K562 (cell line): ENCODE measurements at places on chromosomes 2 and 18. TPM values are rescaled to one million over a fixed set of nuclear protein-coding genes. Genes with fewer than 3 reads are reported as not detected.

DNA sequence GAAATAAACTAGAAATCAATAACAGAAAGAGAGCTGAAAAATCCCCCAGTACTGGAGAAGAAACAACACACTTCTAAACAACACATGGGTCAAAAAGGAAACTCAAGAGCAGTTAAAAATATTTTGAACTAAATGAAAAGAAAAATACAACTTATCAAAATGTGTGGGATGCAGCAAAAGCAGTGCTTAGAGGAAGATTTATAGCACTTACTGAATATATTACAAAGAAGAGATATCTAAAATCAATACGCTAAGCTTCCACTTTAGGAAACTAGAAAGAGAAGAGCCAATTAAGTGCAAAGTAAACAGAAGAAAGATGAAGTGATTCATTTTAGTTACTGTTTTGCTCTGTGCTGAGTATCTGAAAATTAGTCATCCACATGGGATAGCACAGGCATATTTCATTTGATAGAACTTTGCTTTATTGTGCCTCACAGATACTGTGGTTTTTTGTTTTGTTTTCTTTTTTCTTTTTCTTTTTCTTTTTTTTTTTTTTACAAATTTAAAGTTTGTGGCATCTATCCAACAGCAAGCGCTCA, 17.0 kb downstream of the TGFA start:
- no peak for DNase-seq
- H3K27ac ChIP-seq = no peak overlapping the region
- peaks cover 10% of the 10 kb centered on the region for H3K27me3 ChIP-seq
- H3K4me1 ChIP-seq = no peaks in the 10 kb centered on the region
- H3K4me3 ChIP-seq = no peak overlapping the region

DNA sequence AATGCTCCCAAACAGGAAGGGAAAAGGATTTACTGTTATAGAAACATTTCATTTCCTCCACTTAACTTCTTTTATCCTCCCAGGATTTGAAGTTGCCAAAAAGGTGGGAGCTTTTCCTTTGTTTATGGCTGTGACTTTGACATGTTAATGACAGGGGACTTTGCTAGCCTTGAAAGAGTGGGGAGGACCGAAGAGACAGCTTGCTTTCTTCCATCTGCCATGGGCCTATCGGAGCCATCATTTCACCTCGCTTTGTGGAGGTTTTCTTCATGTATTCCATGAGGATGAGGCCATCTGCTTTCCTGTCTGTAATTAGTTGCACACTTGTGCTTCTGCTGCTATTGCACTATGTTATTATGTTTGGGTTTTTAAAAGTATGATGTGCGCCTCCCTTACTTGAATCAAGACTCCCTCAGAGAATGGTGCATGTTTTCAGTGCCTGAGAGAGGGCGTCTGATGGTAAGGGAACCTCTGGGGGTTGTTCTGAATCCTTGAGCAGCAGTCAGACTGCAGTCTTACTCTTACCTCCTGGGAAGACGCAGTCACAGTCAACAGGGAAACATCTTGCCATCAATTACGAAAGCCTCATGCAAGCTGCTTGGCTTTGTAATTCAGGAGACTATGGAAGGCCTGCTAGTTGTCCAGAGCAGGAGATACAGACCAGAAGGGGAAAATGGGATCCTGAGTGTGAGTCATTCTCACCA, 173.3 kb upstream of the MGAT5 start:
- H3K4me1 ChIP-seq = no peaks in the 10 kb centered on the region
- no peaks in the 10 kb centered on the region for H3K36me3 ChIP-seq
- H3K27ac ChIP-seq = no peak overlapping the region
- no peak for DNase-seq
- H3K27me3 ChIP-seq = peaks cover 42% of the 10 kb centered on the region

GRCh38 chr2:213764849-213765248, 480.6 kb downstream of the SPAG16 start:
- DNase-seq = no peak
- H3K27me3 ChIP-seq = no peaks in the 10 kb centered on the region
- H3K27ac ChIP-seq = no peak overlapping the region
- no peak overlapping the region for H3K4me3 ChIP-seq
- no peaks in the 10 kb centered on the region for H3K4me1 ChIP-seq
- H3K36me3 ChIP-seq = no peaks in the 10 kb centered on the region

DNA sequence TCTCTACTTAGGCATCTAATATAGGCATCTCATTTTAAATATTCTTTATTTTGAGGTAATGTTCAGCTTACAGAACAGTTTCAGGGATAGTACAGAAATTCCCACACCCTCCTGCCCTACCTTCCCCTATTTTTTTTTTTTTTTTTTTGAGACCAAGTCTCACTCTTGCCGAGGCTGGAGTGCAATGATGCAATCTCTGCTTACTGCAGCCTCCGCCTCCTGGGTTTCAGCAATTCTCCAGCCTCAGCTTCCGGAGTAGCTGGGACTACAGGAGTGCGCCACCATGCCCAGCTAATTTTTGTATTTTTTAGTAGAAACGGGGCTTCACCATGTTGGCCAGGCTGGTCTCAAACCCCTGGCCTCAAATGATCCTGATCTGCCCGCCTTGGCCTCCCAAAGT, 97.6 kb downstream of the EPB41L5 start:
- H3K27me3 ChIP-seq = 0 out of 3 replicates have a peak, but pooled peaks cover 2% of the 10 kb centered on the region
- H3K4me1 ChIP-seq = no peaks in the 10 kb centered on the region; the same call in 2 of the 3 replicates
- H3K36me3 ChIP-seq = no peaks in the 10 kb centered on the region
- DNase-seq = no peak
- H3K27ac ChIP-seq = no peak overlapping the region

DNA sequence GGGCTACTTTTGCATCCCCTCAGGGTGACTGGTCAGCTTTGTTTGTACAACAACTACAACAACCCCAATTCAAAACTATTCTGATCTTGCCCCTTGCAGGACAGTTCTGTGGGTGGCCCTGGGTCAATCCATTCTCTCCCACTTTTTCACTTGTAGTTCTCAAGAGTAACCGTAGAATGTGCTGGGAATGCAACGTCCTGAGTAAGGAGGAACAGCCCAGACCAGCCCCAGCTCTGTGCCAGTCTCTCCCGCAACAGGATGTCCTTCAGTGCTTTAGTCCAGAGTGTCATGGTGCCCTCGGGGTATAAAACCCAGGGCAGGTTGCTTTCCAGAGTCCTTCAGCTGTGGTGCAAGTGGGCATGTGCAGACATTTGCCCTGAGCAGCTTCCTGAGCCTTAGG, 22.1 kb upstream of the TEX51 start:
- H3K27ac ChIP-seq = no peak overlapping the region
- H3K27me3 ChIP-seq = peaks cover 22% of the 10 kb centered on the region; the same call in 1 of the 2 replicates
- DNase-seq = no peak

DNA sequence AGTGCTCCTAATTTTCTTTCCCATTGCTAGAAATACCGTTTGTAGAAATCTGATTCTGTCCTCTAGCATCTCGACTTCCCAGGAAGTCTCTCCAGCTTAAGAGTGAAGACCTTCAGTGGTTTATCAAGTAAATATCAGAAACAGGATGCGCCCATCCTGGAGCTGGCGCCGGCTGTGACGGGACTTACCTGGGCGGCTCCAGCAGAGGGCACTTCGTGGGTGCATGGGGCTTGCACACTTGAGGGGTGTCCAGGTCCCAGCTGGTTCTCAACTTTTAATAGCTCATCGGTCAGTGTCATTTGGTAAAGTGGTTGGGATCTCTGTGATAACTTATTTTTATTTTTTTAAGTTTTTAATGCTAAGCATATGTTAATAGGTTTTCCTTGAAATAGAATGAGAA, 167.0 kb upstream of the TPO start:
- DNase-seq = peak; percentile 4
- H3K4me1 ChIP-seq = no peaks in the 10 kb centered on the region
- H3K27me3 ChIP-seq = no peaks in the 10 kb centered on the region
- H3K27ac ChIP-seq = no peak overlapping the region
- H3K36me3 ChIP-seq = no peaks in the 10 kb centered on the region

DNA sequence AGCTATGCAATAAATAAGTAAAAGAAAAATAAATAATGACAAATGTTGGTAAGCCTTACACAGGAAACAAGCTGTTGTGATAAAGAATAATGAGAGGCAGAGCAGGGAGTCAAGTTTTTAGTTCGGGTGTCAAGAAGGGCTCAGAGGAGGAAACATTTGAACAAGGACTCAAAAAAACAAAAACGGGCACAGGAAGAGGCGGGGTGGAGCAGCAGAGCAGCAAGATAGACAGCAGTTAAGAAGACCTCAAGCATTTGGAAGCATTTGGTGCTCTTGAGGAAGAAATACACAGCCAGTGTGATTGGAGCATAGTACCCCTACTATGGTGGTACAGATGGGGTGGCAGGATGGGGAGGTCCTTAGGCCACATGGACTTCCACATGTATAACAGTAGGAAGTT, 2.8 kb downstream of the TMEM169 start:
- H3K4me3 ChIP-seq = no peak overlapping the region
- peaks cover 10% of the 10 kb centered on the region; the same call in 2 of the 3 replicates for H3K4me1 ChIP-seq
- no peaks in the 10 kb centered on the region for H3K27me3 ChIP-seq

DNA sequence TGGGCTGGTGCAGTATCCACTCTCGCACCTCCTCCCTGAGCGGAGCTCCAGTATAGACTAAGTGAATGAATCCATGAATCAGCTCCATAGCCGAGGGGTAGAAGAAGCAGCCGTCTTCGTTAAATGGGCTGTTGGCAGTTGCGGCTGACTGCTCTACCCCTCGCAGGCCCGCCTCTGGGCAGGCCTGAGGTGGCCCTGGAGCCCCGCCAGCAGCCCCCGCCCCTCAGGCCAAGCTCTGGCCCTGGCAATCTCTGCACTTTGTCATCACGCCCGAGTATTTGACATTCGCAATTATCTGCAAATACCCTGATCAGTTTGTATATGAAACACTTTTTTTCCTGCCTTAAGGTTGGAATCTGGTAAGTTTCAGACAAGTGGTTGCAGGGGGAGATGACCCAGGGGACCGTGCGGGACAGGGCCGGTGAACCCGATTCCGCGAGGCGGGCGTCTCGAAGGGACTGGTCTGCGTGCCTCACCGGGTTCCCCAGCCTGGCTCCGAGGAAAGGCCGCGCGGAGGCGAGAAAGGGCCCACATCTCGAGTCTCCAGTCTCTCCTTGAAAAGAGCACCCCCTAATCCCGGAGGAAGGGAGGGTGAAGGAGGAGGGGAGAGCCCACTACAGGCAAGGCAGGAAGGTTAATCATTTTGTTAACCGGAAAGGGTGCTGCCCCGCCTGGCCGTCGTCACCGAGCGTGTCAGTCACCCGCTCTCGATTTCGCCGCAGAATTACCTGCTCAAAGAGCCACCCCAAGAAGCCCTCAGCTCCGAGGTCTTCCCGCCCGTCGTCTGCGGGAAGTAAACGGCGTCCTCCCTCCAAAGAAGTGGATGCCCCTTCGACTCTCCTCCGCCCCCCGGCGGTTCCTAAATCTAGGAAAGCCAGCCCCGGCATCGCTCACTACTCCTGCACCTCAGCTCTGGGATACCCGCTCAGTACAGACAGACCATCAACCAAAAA, 11.1 kb upstream of the SATB2 start:
- H3K36me3 ChIP-seq = no peaks in the 10 kb centered on the region
- H3K4me1 ChIP-seq = peaks cover 21% of the 10 kb centered on the region
- no peaks in the 10 kb centered on the region for H3K27me3 ChIP-seq
- DNase-seq = no peak
- H3K27ac ChIP-seq = no peak overlapping the region

GRCh38 chr2:219471476-219472371, 27.0 kb upstream of the GMPPA start:
- no peaks in the 10 kb centered on the region for H3K27me3 ChIP-seq
- peaks cover 65% of the 10 kb centered on the region for H3K4me1 ChIP-seq
- H3K27ac ChIP-seq = no peak overlapping the region
- H3K4me3 ChIP-seq = no peak overlapping the region

DNA sequence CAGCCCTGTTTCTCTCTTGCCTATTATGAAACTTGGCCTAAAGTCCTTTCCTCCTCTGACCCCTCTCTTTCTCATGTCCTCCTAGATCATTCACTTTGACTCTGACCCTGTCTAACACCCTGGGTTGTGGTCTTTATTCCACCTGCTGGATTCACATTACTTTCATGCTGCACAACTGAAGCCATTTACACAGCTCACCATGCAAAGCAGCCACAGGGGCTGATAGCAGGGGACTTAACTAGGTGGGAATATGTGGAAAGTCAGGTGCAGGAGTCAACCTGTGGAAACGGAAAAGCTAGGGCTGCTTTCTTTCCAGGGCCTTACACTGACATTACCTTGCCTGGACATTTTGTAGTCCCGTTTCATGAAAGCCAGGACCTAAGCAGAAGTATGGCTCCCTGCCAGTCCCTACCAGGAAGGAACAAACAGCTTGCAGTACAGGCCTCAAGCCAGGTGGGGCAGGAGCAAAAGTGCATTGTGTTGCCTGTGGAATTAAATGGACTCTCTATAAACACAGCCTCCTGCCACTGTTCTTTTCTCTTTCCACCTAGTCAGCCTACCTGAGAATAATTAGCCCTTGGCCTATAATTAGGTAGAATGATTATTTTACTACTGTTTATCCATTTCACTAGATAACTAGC, 11.8 kb downstream of the MAPRE3 start:
- H3K36me3 ChIP-seq = peaks cover 30% of the 10 kb centered on the region
- peak overlapping the region; percentile 29; the same call in 2 of the 3 replicates for H3K27ac ChIP-seq
- H3K4me1 ChIP-seq = peaks cover 9% of the 10 kb centered on the region
- H3K4me3 ChIP-seq = no peak overlapping the region
- no peaks in the 10 kb centered on the region for H3K27me3 ChIP-seq
- peak; percentile 78 for DNase-seq

Gene SCYGR4
- total RNA-seq = not detected in 2 replicates

GRCh38 chr2:200616656-200617055, 30.8 kb downstream of the AOX1 start:
- no peak overlapping the region for H3K4me3 ChIP-seq
- DNase-seq = no peak
- no peak overlapping the region for H3K27ac ChIP-seq
- peaks cover 5% of the 10 kb centered on the region; the same call in 2 of the 3 replicates for H3K4me1 ChIP-seq

Gene KANSL1L
- 2.2 and 2.8 TPM in 2 replicates for total RNA-seq

Gene CNTNAP5
- total RNA-seq = not detected in 2 replicates

DNA sequence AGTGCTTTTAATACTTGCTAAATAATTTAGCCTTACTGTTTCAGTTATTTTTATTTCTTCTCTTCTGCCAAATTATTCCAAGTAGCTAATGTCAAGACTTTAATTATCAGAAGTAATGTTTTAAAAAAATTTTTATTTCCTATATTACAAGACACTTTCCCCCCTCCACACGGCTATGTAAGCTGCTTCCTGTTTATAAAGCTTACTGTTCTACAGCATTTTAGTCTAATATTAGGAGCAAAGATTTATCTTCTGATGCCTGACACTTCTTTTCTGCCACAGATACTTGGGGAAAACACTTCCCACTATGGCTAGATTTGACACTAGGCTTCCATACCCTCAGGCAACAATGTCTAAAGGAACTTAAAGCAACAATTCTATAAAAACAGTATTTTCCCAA, 62.3 kb downstream of the ROCK1 start:
- H3K36me3 ChIP-seq = peaks cover 9% of the 10 kb centered on the region; the same call in 1 of the 3 replicates
- no peak overlapping the region for H3K27ac ChIP-seq
- DNase-seq = no peak
- H3K27me3 ChIP-seq = no peaks in the 10 kb centered on the region

GRCh38 chr2:99481941-99482340, 7.9 kb downstream of the REV1 start:
- no peak for DNase-seq
- H3K4me1 ChIP-seq = peaks cover 41% of the 10 kb centered on the region
- peaks cover 18% of the 10 kb centered on the region; the same call in 2 of the 3 replicates for H3K36me3 ChIP-seq
- H3K4me3 ChIP-seq = no peak overlapping the region
- no peaks in the 10 kb centered on the region for H3K27me3 ChIP-seq

Gene OXER1
- not detected in 2 replicates for total RNA-seq
